ENCODE measurements at places on chromosomes 5 and 9.
A peak's percentile ranks its signal among the peaks of the same experiment; 100 is the strongest.

GRCh38 chr9:75231167-75231566 lies 142.9 kb downstream of the OSTF1 start:
- DNase-seq: no peak

- DNase-seq: peak; percentile 46
Measured at GRCh38 chr5:122500245-122501088, 188.4 kb downstream of the SNCAIP start.

- DNase-seq: no peak
Measured at GRCh38 chr5:179805529-179806249, 977 bp downstream of the MGAT4B start.

- no peak for DNase-seq
Measured at GRCh38 chr5:146944764-146945616, 66.4 kb upstream of the PPP2R2B start.

- no peak for DNase-seq
Measured at GRCh38 chr5:58764199-58764598, 181.3 kb downstream of the RAB3C start.

- DNase-seq: peak; percentile 68
Measured at GRCh38 chr5:174323878-174324281, 278.4 kb downstream of the NSG2 start.

GRCh38 chr9:81529556-81530193 lies 159.7 kb downstream of the TLE1 start:
- DNase-seq: no peak

DNA sequence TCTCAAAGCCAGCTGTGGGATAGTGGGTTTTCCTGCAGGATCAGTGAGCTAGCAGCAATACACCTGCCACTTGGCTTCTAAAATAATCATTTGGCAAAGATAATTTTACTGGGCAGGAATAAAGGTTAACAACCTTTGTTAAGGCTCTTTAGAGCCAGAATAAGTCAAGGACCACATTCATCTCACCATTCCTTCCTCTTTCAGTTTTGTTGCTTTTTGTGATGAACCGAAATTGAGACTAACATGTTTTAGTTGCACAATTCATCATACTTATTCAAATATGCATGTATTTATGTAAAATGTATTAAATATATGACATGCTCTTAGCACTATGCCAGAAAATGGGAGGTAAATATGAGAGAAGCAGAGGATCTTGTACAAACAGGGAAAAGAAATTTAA lies 824.4 kb upstream of the TYRP1 start:
- DNase-seq: no peak

DNA sequence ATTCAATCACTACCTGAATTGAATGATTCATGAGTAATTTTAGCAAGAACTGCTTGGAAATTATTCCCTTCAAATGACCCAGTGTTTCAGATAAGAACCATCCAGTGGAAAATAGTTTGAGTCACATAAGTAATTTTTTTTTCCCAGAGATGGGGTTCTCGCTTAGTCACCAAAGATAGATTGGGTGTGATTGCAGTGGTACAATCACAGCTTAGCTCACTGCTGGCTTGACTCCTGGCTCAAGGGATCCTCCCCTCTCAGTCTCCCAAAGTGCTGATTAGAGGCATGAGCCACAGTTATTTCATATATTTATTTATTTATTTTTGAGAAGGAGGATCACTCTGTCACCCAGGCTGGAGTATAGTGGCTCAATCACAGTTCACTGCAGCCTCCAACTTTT lies 574.5 kb upstream of the ARRDC3 start:
- DNase-seq: no peak

GRCh38 chr9:70412832-70413463 lies 1.5 kb downstream of the KLF9 start:
- DNase-seq: peak; percentile 37
